Vagina (tissue), 2 donors: ENCODE measurements at places on chromosomes 5 and 9. TPM values are rescaled to one million over a fixed set of nuclear protein-coding genes. Genes with fewer than 3 reads are reported as not detected.

DNA sequence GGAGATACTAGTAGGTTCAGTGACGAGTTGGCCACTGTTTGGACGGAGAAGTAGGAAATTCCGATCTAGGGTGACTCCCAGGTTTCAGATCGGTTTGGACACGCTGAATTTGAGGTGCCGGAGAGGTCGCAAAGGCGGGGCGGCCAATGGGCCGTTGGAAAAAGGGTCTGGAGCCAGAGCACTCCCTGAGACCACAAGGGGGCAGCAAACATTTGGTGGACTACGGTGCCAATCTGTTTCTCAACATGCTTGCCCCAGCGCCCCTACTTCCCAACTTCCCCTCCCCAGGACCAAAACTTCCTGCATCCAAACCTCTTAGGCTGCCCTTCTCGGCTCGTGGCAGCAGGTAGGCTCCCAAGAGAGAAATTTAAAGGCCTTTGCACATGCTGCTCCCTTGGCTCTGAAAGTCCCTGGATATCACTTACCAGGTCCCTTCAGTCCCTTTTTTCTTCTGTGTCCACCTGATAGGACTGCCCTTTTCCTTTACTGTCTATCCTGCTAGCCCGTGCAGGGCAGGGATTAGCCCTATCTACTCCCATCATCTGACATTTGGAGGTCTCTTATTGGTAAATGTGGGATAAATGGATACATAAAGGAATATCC lies 992 bp upstream of the RPP25L start:
- DNase-seq: no peak
- H3K36me3 ChIP-seq: no peaks in the 10 kb centered on the region
- peaks cover 23% of the 10 kb centered on the region for H3K4me1 ChIP-seq
- peak overlapping the region; percentile 94 for H3K27ac ChIP-seq
- peak overlapping the region; percentile 85 for H3K4me3 ChIP-seq
- no peaks in the 10 kb centered on the region for H3K27me3 ChIP-seq

Gene C5orf63
- 0.98 TPM for total RNA-seq

- H3K4me1 ChIP-seq: no peaks in the 10 kb centered on the region
- DNase-seq: no peak
- H3K36me3 ChIP-seq: no peaks in the 10 kb centered on the region
- no peak overlapping the region for H3K27ac ChIP-seq
- no peaks in the 10 kb centered on the region for H3K27me3 ChIP-seq
These were observed 312.8 kb downstream of the TLE4 start for GRCh38 chr9:79884546-79884945.

DNA sequence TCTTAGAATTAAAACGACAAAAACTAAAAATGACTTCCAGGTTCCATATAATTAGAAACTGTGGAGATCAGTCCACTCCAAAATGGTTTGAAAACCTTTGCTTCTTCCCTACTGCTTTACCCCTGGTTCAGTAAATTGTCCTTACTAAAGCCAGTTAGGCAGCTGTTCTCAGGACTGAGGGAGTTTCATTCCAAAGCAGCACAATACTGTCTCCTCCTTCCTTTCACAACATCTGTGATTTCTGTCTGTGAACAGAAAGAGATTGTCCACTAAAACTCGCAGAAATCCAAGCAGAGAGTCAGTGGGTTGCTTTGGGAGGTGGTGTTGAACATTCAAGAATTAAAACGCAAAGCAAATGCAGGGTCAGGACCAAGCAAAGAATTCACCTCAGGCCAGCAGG lies 740.8 kb upstream of the ZNF608 start:
- no peak overlapping the region for H3K27ac ChIP-seq
- H3K4me3 ChIP-seq: no peak overlapping the region
- DNase-seq: no peak
- H3K4me1 ChIP-seq: peaks cover 29% of the 10 kb centered on the region

GRCh38 chr5:95915999-95916686 lies 45.5 kb downstream of the ELL2 start:
- H3K27me3 ChIP-seq: no peaks in the 10 kb centered on the region
- no peak overlapping the region for H3K27ac ChIP-seq
- no peak overlapping the region for H3K4me3 ChIP-seq
- H3K4me1 ChIP-seq: peaks cover 24% of the 10 kb centered on the region
- no peaks in the 10 kb centered on the region for H3K36me3 ChIP-seq
- DNase-seq: no peak

Gene ADGRD2
- 4.2 TPM for total RNA-seq

DNA sequence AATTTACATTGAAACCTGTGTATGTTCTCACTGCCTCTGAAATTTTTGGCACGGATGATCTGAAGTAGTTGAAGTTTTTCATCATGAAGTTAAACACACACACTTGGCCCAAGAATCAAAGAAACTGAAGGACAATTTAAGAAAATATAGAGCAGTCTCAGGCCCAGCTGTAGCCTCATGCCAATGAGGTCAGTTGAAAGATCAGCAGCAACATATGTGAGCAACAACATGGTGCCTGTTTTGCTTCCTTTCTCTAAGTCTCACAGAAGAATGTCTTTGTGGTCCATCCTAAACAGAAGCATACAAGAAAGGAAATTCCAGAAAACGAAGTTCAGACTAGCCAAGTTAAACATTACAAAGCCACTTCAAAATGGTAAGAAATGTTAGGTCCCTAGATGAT lies 1737.2 kb downstream of the MAT2B start:
- no peak overlapping the region for H3K4me3 ChIP-seq
- H3K27ac ChIP-seq: no peak overlapping the region
- no peaks in the 10 kb centered on the region for H3K27me3 ChIP-seq
- H3K4me1 ChIP-seq: no peaks in the 10 kb centered on the region
- H3K36me3 ChIP-seq: no peaks in the 10 kb centered on the region
- DNase-seq: no peak

DNA sequence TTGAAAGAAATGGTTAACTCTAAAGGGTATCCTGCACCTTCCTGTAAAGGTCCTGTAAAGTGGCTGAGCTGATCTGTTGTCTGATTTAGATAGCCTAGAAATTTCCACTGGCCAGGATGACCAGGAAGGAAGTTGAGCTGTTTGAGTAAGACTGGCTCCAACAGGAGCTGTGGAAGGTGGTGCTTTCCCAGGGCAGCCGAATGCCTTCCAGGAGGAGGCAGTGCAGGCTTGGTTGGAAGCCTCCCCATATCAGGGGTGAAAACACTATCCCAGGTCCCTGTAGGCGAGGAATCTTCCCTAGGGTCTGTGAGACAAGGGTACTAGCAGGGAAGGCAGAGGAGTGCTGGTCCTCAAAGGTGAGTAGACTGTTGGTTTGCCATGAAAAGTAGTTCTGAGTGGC lies 98.4 kb downstream of the LIX1 start:
- H3K27ac ChIP-seq: no peak overlapping the region
- H3K4me1 ChIP-seq: no peaks in the 10 kb centered on the region
- no peaks in the 10 kb centered on the region for H3K27me3 ChIP-seq
- DNase-seq: no peak

Gene NR5A1
- total RNA-seq: 1.2 TPM

Gene LCN1
- total RNA-seq: not detected
